ENCODE measurements at places on chromosomes 4 and X. TPM values are rescaled to one million over a fixed set of nuclear protein-coding genes. Genes with fewer than 3 reads are reported as not detected.

GRCh38 chrX:123181233-123181914, 2.7 kb upstream of the GRIA3 start:
- peaks cover 10% of the 10 kb centered on the region for H3K27me3 ChIP-seq
- no peaks in the 10 kb centered on the region for H3K4me1 ChIP-seq
- DNase-seq = no peak

DNA sequence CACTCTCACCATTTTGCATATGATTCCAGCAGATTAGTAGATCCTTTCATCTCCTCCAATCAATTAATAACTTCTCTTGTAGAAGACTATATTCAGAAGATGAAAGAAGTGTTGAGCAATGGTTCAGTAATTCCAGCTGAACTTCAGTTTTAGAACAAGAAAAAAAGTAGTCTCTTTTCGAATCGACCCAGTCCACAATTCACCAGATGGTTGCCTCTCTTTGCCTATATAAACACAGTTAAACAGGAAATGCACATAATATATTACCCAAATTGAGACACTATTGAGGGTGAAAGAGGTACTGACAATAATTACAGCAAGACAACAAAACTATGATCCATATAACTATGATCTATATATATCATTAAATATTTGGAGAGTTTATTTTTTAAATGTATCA, 16.8 kb upstream of the FAM241A start:
- no peaks in the 10 kb centered on the region for H3K36me3 ChIP-seq
- H3K4me3 ChIP-seq = no peak overlapping the region
- H3K4me1 ChIP-seq = no peaks in the 10 kb centered on the region
- no peak for DNase-seq
- no peaks in the 10 kb centered on the region for H3K27me3 ChIP-seq

- H3K36me3 ChIP-seq = no peaks in the 10 kb centered on the region
- H3K4me1 ChIP-seq = no peaks in the 10 kb centered on the region
- no peaks in the 10 kb centered on the region for H3K27me3 ChIP-seq
Observed at GRCh38 chr4:149630064-149630463, 185.6 kb downstream of the IQCM start.

DNA sequence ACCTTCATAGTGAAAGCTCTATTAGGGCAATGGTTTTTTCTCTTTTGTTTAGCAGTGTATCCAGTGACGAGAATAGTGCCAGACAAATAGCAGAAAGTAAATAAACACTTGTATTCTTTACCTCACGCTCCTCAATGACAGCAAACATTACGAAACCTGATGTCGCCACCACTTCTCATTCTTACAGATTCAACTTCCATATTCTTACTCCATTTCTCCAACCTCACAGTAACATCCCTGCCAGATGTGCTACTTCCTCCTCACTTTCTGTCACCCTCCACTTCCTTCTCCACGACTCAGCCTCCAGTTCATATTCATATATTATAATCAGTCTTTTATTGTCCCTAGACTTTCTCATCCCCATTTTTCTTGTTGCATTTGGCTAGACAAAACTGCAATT, 1956.2 kb upstream of the AGA start:
- no peaks in the 10 kb centered on the region for H3K4me1 ChIP-seq
- H3K27ac ChIP-seq = no peak overlapping the region
- H3K27me3 ChIP-seq = no peaks in the 10 kb centered on the region
- H3K36me3 ChIP-seq = no peaks in the 10 kb centered on the region

Gene MAP3K15
- 1.5 TPM for total RNA-seq

Gene NSG1
- not detected for total RNA-seq

Gene CA5B
- total RNA-seq = 35.6 TPM

Gene HTT-AS
- total RNA-seq = not detected
